ENCODE measurements at places on chromosomes 1 and 21.
A peak's percentile ranks its signal among the peaks of the same experiment; 100 is the strongest.

DNA sequence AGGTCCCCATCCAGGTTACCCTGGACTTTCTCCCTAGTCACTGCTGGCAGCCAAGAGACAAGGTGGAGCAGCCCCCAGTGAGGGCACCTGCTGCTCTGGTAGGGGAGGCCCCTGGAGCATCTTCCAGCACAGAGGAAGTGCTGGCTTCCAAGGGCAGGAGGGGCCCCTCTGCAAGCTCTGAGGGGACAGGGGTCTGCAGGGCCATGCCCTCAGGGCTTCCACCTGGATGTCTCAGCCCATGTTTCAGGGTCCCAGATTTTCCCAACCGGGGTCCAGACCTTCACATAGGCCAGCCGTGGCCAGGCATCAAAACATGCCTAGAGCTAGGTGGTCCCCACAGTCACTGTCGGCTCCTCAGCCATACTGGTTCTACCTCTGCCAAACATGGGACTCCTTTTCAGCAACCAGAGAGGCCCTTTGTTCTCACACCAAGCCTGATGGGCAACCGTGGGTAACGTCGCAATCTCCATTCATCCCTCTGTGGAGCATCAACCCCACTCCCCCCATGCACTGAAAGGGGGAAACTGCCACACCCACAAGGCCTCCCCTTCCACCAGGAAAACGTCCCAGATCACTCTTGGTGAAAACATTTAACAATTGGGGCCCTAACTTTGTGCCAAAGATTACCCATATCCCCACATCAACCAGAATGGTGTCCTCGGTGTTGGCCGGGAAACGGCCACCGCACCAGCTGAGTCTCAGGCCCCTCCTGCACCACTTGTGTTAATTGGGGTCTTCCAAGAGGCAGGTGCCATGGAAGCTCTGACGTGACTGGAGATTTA, 1.9 kb upstream of the COL6A2 start:
- DNase-seq: no peak

GRCh38 chr1:60911966-60912697, 170.2 kb upstream of the NFIA start:
- peak; percentile 48 for DNase-seq

GRCh38 chr1:228270032-228270431, 62.2 kb downstream of the OBSCN start:
- DNase-seq: no peak

- no peak for DNase-seq
Measured at GRCh38 chr1:53066488-53066887, 4.5 kb downstream of the PODN start.

DNA sequence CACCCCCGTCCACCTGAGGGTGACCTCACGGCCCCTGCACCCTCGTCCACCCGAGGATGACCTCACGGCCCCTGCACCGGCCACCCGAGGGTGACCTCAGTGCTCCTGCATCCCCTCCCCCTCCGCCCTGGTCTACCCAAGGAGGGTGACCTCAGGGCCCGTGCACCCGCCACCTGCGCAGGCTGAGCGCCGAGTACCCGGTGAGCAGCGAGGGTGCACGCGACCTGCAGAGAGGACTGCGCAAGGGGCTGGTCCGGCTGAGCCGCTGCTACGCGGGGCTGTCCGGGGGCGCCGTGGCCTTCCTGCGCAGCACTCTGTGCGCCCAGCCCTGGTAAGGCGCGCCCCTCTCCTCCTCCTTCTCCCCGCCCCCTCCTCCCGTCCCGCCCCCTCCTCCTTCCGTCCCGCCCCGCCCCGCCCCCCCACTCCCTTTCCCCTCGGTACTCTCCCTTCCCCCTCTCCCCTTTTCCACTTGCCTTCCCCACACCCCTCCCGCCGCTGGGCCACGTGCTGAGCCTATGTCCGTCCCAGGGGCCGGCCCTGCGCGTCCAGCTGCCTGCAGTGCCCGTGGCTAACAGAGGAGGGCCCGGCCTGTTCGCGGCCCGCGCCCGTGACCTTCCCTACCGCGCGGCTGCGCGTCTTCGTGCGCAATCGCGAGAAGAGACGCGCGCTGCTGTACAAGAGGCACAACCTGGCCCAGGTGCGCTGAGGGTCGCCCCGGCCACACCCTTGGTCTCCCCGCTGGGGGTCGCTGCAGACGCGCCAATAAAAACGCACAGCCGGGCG, 28.4 kb downstream of the TRIM11 start:
- DNase-seq: no peak

DNA sequence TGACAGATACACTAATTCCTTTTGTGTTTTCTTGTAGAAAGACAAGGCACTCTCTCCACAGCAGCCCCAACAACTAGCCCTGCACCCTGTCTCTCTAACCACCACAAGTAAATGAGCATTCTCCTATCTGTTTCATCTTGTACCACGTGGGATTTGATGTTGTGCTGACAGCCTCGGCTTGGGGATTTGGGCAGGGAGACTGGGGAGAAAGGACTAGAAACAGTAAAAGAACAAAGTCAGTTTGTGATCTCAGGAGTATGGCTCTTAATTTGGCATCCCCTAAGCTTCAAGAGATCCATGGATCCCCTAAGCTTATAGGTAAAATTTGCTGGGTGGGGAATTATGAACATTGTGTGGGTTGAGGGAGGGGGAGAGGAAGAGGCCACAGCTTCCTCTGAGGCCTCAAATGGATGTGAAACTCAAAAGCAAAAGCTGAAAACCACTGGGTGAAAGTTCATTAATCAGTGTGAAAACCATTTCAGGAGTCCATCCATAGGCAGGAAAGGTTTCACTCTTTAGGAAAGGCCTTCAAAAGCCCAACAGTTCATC, 3.1 kb downstream of the C1orf162 start:
- DNase-seq: peak; percentile 36

DNA sequence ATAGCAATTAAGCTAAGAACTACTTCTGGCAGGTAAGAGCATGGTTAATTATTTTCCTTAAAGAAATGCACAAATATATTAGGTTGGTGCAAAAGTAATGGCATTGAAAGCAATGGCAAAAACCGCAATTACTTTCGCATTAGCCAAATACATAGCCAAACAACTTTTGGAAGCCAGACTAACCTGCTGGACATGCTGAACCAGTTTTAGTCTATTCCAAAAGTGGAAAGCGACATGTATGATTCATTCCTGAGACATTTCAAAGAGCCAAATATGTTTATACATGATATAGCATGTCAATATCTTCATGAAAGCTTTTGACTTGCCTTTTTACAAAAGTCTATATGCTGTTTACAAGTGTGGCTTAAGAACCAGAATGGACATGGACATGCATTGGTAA, 23.4 kb upstream of the DR1 start:
- no peak for DNase-seq

DNA sequence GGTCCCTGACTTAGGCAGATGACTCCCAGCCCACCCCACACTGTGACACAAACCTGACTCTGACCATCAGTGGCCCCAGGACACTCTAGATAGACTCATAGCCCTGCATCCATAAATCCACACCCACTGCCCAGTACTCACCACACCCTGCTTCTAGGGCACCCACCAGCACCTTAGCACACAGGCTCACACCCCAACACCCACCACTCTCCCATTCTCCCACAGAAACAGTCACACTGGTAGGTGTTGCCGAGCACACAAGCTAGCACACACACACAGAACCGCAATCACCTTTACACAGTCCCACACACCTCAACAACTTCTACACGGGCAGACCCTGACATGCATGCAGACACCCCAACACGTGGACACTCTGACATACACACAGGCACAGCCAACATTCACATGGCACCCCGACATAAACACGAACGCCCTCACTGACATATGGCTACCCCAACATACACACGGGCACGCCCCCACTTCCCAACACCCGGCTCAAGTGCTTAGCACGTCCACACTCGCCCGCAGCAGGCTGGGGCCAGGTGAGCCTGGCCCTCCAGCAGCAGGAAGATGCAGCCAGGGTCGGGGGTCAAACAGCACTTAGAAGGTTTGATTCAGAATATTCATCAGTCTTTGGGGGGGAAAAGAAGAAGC, 105.5 kb upstream of the TARDBP start:
- no peak for DNase-seq

GRCh38 chr21:36385233-36386030, at the start of gene CHAF1B:
Gene CHAF1B, plus strand, starts transcription at chr21:36385392. Its CDS starts 745 bp downstream, at chr21:36386137.
- DNase-seq: peak; percentile 65

GRCh38 chr1:97488530-97488929, 432.3 kb downstream of the DPYD start:
- no peak for DNase-seq

DNA sequence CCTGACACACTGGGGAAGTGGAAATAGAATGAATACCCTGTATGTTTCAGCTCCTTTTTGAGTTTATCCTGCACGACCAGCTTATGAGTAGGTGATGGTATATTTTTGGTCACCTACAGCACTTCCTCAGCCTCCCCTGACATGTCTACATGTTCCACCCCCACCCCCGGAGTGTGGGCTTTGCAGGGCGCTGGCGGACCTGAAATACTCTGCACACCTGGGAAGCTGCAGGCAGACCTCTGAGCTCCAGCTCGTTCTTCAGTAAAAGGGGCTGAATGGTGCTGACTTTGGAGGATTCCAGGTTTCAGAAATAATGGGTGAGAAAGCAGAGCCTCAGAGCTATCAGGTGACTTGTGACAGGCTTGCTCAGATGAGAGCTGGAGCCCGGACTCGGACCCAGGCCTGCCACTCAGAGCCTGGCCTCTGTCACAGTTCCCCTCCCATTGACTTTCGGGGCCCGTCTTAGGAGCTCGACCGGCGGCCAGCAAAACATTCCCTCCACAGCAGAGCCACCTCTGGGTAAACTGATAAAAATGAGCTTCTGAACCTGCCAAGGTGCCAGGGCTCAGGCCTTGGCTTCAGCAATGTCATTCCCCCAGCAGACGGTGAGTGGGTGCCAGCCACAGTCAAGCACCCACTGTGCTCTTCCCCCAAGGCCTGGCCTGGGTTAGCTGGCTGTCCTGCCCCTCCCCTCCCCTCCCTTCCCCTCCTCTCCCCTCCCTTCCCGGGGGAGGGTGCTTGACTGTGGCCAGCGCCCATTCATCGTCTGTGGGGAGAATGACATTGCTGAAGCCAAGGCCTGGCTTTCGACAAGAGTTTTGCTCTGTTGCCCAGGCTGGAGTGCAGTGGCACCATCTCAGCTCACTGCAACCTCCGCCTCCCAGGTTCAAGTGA, 30.1 kb downstream of the DOP1B start:
- DNase-seq: no peak
